ENCODE measurements at places on chromosomes 2 and 18.

GRCh38 chr18:6878556-6879297 is 149.2 kb downstream of the ARHGAP28 start:
- DNase-seq, result peak; percentile 81

DNA sequence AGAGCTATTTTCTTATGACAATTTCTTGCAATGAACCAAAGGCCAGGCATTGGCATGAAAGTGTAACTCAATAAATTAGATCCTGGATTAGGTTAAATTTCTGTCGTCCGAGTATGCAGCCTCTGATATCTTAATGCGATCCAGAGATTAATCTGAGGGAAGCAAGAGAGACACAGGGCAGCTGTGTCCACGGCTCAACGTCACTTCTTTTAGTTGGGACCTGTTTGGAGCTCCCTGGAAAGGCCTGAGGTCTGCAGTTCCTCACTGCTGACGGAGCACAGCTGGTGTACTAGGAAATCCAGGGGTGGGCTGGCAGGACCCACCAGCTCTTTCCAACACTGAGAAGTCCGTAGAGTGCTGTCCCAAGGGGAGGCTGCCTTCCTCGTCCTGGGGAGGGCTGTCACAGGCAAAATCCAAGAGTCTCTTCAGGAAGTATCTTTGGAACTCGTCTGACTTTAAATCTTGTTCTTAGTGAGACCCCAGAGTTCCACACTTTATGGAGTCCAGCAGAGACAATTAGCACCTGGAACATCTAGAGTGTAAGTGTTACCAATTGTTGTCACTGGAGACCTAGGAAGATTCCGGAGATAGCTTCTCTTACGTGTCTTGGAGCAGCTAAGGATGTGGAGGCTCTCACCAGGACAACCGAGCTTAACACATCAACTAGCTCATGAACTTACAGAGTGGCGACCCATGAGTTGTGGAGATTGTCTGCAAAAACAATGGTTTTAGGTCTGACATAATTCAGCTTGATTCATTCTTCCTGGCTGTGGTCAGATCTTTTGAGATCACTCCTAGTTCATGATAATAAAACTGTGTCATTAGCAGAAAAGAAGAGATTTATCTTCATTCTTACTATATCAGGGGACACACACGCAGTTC is 173.7 kb downstream of the ACKR3 start:
- DNase-seq, result no peak

DNA sequence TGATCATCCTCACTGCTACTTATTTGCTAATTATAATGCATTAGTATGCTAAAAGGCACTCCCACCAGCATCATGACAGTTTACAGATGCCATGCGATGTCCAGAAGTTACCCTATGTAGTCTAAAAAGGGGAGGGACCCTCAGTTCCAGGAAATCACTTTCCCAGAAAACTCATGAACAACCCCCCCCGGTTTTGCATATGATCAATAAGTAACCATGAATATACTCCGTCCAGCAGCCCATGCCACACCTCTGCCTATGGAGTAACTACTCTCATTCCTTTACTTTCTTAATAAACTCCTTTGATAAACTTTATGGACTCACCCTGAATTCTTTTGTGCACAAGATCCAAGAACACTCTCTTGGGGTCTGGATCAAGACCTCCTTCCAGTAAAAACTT is 86.8 kb downstream of the MALT1 start:
- DNase-seq, result no peak

DNA sequence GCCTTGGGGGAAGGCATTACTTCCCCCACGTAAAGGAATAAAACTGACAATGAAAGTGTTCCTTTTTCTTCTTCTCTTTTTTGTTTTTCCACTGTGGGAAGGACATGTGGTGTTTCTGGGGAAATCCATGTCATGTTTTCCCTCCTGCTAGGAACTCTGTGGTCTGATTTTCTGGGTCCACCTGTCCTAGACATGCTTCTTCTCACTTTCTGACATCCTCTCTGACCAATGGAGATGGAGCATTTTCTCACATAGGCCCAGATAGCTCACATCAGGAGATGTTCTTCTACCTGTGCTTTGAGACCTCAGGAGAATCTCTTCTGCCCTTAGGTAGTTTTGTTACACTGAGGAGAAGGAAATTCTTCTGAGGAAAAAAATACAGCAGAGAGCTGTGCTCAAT is 252.0 kb upstream of the SIX3 start:
- DNase-seq, result no peak

GRCh38 chr2:85377083-85377482 is 22.5 kb downstream of the ELMOD3 start:
- DNase-seq, result no peak

- no peak for DNase-seq
These were observed 373.3 kb downstream of the ZNF804A start for GRCh38 chr2:184971546-184972068.

Data from left forelimb (tissue), 1 donor.